ENCODE measurements at places on chromosomes 6 and 20.

GRCh38 chr6:41780551-41781365 is at the start of gene PRICKLE4:
Gene PRICKLE4 (plus strand): TSS chr6:41780782. CDS start chr6:41783474, 2,692 bp downstream.
- DNase-seq: no peak

- no peak for DNase-seq
Observed at GRCh38 chr20:9493803-9494202, 20.6 kb upstream of the LAMP5 start.

GRCh38 chr20:19932170-19932667 is 84.9 kb upstream of the NAA20 start:
- peak; percentile 28 for DNase-seq

DNA sequence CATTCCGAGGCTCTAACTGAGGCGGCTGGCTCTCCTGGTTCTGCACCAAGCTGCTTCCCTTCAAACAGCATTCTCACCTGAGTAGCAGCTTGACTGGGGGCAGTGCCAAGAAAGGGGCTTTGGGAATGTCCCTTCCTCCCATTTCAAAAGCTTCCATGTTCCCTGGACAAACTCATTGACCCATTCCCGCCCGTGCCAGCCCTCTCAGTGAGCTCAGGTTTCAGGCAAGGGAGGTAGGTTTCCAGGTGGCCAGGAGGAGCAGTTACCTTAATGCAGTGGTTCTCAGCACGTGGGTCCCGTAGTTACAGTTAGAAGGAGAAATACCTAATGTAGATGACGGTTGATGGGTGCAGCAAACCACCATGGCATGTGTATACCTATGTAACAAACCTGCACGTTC is 135.2 kb downstream of the ELOVL4 start:
- DNase-seq: no peak

DNA sequence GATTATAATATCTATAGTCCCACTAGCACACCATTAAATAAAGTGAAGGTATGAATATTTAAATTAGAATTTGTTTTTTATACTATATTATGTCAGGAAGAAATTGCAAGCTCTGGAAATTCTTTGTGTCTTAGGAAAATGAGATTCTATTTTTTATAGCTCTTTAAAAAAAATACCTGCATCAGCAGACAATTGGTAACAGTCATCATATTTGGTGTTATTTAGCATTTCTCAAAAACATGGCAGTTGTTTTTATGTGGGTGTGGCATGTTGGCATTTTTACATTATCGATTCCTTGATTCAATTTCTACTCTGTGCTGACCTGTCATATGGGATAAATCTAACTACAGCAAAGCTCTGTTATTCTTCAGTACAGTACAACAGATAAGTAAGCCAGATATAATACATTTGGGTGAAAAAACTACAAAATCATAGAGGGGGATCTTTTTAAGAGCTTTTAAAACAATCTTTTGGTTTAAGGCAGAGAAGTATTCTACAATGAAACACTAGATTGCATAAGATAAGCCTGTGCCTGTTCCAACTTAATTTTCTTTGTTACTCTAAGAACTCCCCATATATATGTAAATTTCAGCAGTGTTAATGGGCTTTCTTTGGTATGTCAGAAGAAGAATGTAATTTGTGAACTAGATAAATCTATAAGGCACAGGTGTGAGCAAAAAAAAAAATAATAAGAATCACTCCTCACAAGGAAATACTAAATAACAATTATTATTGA is 71.5 kb downstream of the LAMA2 start:
- no peak for DNase-seq

DNA sequence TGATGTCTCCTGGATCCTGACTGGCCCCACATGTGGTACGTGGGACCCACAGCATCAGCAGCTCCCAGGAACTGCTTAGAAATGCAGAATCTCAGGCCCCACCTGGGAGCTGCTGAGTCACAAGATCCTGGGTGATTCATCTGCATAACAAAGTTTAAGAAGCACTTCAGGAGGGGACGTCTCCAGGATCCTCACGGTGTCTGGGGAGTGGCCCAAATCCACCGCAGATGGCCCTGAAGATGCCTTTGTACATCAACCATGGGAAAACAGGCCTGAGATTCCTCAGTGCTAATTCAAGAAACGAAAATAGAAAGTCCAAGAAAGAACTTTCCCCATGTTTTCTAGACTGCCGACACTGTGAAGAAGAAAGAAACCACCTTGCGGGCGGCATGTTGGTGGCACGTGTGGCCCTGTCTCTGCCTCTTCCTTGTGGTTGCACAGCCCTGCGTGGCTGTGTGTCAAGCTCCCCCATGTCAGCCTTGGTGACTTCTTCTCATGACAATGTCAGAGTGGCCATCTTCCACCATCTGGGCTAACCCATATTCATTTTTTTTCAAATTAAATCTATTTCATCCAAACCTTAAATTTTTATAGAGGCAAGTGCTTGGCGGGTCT is 26.1 kb downstream of the RRBP1 start:
- no peak for DNase-seq

DNA sequence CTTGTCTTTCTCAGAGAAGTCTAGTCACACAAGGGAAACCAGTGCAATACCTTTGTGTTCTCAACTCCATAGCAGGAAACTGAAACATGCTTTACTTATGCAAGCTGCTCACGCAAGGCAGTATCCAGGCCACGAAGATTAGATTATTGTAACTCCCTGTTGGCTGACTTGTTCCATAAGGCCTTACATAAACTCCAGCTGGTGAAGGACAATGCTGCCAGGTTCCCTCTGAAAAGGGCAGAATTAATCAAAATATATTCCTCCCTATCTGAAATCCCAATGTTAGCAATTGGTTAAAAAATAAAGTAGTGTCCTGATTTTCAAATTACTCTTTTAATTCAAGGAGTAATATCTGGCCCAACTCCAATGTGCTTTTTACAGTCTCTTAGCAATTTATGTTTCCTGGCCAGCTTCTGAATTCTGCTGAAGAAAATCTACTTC is 966.6 kb downstream of the HACE1 start:
- peak; percentile 78 for DNase-seq

GRCh38 chr6:91506509-91506908 is 919.6 kb upstream of the MAP3K7 start:
- DNase-seq: no peak

GRCh38 chr6:43468240-43468639 is 9.1 kb upstream of the TJAP1 start:
- no peak for DNase-seq

- no peak for DNase-seq
Observed at GRCh38 chr20:42260184-42260583, 642.0 kb upstream of the CHD6 start.

DNA sequence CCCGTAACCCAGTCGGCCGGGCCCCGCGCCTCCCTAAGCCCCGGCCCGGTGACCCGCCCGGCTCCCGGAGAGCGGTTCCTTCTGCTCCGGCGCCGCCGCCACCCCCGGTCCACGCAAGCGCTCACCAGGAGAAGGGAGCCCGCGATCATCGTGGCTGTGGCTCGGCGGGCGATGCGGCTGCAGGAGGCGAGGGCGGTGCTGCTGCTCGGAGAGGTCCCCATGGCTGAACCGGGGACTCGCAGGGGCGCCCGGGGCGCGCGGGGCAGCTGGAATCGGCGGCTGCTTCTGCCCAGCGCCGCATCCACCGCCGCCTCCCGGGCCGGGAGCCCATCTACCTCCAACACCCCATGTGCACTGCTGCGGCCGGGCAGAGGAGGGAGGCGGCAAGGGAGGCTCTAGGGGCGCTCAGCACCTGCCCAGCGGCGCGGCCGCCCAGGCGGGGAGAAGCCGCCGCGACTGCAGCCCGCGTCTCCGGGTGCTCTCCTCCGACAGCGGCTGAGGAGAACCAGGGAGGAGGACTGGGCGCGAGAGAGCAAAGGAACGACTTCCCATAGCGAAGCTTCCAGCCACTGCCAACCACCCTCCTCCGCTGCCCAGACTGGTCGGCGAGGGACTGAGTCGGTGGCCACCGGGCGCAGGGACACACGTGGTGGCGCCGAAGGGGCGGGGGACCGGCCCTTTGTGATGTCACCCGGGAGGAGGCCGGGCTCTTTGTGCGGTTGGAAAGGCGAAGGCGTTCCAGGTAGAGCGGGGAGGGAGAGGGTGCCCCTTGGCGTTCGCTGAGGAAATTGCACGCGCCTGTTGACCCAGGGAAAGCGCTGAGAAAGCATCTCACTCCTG is at the start of gene TNFRSF21:
Gene TNFRSF21, minus strand, starts transcription at position 615 of the 840 bp plus-strand sequence. Its CDS starts 394 bp downstream, at position 221.
- peak; percentile 52 for DNase-seq

GRCh38 chr6:46105568-46105967 is 24.2 kb upstream of the ENPP4 start:
- no peak for DNase-seq

GRCh38 chr20:18397030-18397429 is 69.8 kb downstream of the DZANK1 start:
- DNase-seq: peak; percentile 1

DNA sequence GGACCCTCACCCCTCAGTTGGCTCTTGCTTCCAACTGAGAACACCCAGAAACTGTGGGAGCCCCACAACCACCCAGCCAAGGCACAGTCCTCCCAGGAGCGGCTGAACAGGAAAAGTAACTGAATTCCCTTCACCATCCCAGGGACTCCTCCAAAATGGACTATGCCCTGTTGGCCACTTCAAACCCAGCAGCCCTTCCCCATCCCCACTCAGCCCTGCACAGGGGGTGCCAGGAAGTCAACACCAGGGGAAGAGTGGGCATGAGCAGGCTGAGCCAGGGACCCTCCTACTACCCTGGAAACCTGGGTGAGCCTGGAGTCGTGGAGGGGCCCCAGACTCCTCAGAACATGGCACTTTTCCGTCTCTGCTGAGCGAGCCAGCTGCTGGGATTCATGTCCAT is 10.3 kb downstream of the GUCA1B start:
- no peak for DNase-seq

DNA sequence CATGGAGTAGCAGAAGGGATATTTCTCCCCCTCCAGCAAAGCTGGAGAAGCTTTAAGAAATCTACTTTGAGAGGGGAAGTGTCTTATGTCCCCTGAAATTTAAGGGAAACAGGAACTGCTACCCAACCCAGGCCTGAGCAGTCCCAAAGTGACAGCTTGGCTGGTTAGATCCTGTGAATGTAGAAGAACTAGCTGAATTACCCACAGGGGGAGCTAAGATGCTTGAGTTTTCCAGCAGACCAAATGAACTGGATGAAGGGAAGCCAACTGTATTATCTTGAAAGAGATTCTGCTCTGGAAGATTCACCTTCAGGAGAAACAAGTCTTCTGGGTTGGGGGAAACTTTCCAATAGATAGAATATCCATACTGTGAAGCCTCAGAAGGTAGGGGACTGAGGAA is 303.3 kb upstream of the MMS22L start:
- DNase-seq: no peak

GRCh38 chr20:50577175-50578018 is 67.2 kb downstream of the PTPN1 start:
- DNase-seq: no peak

DNA sequence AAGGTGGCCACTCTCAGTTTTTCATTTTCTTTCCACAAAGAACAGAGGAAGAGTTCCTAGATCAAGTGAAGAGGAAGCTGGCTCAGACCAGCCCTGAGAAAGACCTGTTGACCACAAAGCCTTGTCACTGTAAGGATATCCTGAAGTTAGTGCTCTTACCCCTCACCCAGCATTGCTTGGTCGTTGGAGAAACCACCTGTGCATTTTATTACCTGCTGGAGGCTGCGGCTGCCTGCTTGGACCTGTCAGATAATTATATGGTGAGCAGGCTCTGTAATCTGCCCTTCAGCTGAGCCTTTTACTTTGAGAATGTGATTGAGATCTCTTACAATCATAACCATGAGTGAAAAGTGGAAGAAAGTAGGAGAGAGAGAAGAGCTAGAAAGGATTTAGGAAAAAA is 21.9 kb downstream of the TREML1 start:
- DNase-seq: no peak

GRCh38 chr6:56744528-56744927 is 101.8 kb upstream of the DST start:
- DNase-seq: no peak

- DNase-seq: no peak
Observed at GRCh38 chr6:111982681-111983080, 71.2 kb upstream of the CCN6 start.

- no peak for DNase-seq
Observed at GRCh38 chr6:89596056-89596455, 42.5 kb downstream of the LYRM2 start.

DNA sequence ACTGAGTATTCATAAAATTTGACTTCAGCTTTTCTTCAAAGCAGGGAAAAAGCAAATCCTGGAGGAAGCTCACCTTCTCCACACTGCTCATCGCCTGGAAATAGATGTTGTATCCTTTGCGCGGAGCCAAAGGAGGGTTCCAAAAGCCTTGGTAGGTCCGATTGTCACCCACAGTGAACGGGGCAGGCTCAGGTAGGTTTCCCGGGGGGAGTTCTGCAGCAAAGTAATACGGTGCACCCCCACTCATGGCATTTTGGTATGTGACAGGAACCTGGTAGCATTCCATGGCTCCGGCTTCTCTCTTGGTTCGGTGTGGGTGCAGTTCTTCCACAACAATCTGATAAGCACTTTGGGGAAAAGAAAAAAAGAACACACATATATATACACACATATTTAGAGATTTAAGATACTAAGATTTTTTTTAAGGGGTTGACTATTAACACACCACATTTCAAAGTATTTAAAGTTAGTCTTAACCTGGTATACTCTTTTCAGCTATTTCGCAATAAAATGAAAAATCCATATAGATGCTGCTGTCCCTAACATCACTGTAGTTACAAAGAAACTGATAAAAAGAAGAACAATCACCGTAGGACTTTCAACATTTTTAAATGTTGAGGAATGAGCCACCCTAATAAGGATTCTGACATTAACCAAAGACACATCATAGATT is 166.7 kb upstream of the THEMIS start:
- DNase-seq: no peak

- no peak for DNase-seq
Observed at GRCh38 chr6:143754204-143754603, 76.4 kb downstream of the PHACTR2 start.

DNA sequence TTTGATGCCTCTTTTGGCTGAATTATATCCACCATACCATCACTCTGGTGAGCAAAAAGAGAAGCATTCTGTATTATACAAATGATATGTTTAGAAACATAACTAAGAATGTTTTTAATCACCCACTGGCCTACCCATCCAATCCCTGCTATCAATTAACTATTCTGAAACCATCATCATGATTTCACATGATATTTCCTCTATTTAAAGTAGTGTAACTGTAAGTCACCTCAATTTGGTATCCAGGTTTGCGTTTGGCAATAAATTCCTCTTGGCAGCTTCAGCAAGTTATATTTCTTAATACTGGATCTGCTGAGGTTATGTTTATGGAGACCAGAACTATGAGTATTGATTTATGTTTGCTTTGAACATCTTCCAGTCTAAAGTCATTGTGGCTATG is 332.1 kb downstream of the UTRN start:
- no peak for DNase-seq

- peak; percentile 49 for DNase-seq
Observed at GRCh38 chr6:36984581-36985416, 1.2 kb downstream of the MTCH1 start.

DNA sequence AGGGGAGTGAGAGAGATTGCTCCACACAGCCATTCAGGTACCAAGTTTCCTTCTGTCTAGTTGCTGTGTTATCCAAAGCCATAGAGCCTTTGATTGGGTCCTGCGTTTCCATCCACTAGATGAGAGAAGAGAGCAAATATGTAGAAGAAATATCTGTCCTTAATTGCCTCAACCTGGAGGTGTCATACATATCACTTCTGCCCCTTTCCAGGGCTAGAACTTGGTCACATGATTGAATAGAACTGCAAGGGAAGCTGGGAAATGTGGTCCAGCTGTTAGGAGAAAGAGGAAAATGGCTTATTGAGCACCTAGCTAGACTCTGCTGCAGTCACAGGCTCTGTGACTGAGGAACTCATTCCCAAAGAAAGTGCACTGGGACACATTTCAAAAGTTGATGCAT is 115.6 kb upstream of the JAG1 start:
- DNase-seq: no peak

Data from skeletal muscle cell (primary cell).